Activated naive CD4-positive, alpha-beta T cell (primary cell): ENCODE measurements at places on chromosomes 7 and 10.
A peak's percentile ranks its signal among the peaks of the same experiment; 100 is the strongest.

- DNase-seq = no peak
These were observed 94.5 kb upstream of the GSDME start for GRCh38 chr7:24851786-24852185.

DNA sequence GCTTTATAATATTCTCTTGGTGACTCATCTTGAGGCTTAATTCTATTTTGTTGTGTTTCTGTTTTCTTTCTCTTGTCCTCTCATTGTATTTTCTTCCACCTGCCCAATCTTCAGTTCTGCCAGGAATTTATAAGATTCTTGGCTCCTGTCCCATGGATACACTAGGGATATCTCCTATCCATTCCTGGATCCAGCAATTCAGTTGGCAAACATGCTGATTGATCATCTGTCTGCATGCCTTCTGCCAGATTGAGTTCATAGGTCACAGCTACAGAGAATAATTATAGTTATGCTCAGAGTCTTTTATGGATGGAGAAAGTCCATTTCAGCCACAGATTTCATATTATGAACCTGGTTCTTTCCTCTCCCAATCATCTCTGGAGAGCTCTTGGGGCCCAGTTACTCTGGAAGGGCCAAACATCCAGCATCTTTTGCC lies 140.4 kb upstream of the MAGI2 start:
- DNase-seq = no peak

DNA sequence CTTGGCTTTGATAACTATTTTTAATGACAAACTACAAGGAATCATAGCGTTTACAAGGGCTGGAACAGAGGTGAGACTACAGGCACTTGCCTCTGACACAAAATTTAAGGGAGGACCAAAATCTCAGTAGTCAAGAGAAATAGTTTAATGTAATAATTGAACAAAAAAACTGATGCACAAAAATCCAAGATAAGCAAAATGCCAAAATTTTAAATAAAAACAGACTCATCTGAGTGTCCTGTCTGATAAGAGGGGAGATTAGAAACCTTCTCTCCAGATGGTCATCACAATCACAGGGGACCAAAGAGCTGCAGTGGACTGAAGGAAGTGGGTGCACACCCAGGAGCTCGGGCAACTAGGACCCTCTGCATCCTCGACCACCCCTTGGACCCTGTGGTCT lies 70.5 kb downstream of the PARD3 start:
- DNase-seq = no peak

DNA sequence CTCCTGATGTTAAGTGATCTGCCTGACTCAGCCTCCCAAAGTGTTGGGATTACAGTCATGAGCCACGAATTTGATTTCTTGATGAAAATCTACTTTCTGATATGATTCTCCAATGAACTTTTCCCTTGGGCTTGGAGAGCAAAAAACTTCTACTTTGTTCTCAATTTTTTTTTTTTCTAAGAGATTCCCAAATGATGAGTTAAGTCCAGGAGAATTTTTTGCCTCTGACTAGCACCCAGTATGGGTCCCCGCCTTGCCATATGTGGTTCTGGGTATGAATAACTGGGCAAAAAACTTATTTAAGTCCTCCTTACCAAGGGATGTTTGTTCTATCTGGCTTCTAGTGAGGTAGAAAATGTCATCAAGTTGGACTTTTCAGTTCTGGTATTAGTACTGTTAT lies 147.9 kb upstream of the LYZL1 start:
- DNase-seq = no peak

DNA sequence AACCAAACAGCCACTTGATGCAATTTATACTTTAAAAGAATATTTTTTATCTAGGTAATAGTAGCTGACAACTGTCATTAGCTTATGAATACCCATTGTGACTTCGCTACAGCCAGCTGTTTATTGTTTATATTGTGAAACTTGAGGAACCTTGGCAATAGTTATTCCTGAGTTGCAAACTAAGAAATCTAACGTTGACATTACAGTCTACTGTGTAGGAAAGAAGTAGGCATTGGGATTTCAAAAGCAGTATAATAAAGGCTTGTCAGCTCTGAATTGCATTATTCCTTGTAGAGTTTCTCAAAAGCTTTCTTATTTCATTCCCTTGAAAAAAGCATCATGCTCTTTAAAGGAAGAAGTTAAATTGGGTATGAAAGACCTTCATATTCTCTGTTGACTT lies 42.7 kb upstream of the OIT3 start:
- DNase-seq = no peak

DNA sequence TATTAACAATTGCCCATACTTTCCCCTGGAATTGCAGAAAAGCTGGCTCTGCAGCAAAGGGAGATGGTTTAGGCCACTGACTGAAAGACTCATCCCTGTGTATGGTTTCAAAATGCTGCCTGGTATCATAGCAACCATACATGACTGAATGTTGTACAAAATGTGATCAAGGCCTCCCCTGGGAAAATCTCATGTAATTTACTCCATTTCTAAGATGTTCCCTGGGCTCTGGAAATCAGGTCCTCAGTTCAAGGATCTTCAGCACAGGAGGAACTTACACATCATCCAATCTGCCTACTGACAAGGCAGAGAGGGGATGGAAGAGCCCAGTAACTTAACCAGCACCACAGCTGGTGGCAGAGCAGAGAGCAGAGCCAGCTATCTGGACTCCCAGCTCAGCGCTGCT lies 111.8 kb downstream of the JAZF1 start:
- DNase-seq = no peak

DNA sequence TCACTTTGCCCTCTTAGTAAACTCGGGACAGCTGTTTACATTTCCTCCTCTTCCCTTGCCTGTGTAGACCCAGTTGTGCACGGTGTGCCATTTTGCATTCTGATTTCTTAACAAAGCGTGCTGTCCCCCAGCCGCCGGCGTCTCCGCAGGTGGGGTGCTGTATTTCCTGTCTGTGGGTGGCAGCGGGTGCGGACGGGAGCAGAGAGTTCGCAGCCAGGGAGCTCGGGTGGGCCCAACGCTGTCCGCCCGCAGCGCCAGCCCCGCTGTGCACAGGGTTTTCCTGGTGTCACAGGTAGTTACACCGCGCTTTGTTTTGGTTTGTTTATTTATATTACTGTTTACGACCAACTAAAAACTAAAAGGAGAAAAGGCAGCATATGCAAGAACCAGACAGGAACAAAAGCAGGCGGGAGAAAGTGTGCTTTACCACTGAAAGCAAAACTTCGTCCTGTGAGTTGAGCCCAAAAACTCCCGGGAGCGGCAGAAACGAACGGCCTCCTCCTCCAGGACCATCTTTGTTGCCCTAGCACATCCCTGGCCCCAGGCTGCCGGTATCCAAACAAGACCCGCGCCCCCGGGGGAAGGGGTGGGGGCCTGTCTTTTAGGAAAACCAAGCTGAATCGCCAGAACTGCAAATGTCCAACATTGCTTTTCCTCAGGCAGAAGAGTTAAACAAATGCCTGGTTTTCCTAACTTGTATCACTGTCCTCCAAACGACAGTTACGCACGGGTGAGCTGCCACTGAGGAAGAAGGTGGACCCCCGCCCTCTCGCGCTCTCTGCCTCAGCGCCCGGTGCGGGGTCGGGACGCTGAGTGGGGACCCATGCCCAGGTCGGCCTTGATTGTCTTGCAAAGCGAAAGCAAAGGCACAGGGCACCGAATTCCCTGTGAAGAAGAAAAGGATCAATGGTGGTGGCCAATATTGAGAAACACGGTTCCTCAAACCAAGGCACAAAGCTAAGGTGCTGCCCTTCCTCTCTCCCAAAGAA lies 45.9 kb upstream of the DRGX start:
- no peak for DNase-seq

DNA sequence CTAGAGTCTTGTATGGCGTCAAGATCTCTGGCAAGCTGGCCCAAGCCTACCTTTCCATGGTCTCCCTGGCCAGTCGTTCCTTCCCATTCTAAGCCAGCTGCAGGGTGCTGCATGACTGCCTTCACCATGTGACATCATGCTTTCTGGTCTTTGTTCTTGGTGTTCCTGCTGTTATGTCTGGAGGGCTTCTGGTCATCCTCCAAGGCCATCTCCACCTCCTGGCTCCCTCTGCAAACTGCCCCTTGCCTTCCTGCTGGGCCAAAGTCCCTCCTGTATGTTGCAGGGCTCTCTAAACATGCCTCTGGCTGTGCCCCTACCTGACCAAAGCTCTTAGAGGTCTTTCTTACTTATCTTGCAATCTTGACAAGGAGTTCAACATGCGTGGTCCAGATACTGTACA lies 44.4 kb upstream of the SHH start:
- no peak for DNase-seq

- no peak for DNase-seq
These were observed 260.2 kb upstream of the PRKCQ start for GRCh38 chr10:6840201-6840691.

DNA sequence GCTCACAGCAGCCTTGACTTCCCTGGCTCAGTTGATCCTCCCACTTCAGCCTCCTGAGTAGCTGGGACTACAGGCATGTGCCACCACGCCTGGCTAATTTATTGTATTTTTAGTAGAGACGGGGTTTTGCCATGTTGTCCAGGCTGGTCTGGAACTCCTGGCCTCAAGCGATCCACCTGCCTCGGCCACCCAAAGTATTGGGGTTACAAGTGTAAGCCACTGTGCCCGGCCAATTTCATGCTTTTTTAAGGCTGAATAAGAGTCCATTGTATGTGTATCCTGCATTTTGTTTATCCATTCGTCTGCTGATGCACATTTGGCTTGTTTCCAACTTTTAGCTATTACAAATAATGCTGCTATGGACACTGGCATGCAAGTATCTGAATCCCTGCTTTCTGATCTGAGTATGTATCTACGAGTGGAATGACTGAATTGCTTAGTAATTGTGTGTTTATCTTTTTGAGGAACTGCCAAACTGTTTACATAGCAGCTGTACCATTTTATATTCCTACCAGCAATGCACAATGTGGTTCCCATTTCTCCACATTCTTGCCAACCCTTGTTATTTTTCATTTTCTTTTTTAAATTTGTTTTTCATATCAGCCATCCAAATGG lies 37.3 kb upstream of the TPST1 start:
- no peak for DNase-seq

DNA sequence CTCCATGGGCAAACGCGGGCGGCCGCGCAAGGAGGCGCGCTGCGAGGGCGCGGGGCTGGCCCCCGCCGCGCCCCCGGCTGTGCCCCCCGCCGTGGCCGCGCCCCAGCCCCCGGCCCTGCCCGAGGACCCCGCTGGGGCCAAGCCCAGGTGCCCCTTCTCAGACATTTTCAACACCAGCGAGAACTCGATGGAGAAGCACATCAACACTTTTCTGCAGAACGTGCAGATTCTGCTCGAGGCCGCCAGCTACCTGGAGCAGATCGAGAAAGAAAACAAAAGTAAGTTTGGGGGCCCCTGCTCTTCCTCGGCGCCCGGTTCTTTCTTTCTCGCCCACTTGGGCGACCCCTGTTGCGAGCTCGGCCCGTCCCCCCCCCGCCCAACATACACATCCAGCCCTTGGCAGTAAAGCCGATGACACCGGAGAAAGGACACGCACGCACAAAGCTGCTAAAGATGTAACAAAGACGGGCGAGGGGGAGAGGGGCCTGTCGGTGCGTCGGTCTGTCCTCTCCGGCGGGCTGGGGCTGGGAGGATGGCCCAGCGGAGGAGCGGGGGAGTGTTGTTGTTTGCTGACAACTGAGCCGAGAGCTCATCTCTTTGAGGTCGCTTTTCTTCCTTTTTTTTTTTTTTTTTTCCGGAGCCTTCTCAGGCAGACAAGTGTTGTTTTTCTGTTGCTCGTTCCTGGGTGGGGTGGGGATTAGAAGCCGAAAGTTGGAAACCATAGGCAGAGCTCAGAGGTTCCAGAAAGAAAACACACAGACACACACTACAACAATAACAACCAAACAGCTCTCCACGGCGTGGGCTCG lies 604 bp downstream of the MXI1 start:
- DNase-seq = peak; percentile 38

GRCh38 chr10:71767420-71768035 lies 5.8 kb downstream of the VSIR start:
- DNase-seq = no peak

GRCh38 chr7:79149831-79150230 lies 303.6 kb downstream of the MAGI2 start:
- DNase-seq = no peak

GRCh38 chr10:98312822-98313221 lies 44.8 kb upstream of the LOXL4 start:
- DNase-seq = no peak

DNA sequence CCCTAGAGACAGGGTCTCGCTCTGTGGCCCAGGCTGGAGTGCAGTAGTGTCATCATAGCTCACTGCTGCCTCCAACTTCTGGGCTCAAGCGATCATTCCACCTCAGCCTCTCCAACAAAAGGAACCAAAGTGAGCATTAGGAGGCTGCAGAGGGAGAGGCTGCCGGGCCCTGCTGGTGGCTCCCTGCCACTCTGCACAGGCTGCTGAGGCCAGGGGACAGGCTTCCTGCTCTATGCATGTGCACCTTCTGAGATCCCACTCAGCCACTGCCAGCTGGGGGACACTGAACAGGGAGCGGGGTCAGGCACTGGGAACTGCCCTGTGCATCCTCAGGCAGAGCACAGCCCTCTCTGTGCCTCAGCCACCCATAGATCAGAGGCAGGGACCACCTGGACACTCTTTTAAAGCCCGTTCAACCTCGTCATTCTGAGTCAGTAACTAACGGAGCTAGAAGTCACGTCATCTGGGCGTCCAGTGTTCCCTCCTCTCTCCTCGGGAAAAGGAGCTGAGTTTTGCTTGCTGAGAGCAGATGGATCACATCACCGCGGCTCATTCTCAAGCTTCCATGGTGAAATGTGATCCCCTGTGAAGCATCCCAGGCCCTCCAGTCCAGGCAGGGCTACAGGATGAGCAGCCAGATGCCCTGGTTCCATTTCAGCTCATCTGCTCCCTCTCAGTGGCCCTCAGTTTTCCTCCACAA lies 109.6 kb downstream of the MYL10 start:
- no peak for DNase-seq

DNA sequence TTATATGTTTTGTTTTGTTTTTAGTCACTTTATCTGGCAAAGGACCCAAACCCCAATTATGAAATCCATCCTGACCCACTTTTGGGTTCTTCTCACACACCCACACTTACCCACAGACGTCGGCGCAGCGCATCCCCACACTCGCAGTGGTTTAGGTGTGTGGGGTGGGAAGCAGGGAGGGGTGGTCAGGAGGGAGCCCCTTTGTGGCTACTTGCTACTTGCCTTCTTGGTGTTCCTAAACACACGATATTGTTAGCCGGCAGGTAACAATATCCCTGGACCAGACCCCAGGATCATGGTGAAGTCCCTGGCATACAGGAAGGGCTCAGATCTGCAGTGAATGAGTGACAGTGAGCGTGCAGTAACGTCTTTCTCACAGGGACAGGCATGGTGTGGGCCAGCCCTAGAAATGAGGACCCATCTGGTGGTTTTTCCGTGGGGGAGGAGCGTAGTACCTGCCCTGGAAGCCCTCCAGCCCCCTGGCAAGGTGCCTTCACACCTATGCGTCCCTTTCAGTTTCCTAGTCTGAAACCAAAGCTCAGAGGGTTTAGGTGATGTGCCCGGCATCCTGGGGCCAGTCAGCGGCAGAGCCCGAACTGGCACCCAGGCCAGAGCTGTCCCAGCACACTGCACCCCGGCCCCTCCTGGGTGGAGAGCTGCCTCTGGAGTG lies 4.4 kb downstream of the SPOCK2 start:
- no peak for DNase-seq

DNA sequence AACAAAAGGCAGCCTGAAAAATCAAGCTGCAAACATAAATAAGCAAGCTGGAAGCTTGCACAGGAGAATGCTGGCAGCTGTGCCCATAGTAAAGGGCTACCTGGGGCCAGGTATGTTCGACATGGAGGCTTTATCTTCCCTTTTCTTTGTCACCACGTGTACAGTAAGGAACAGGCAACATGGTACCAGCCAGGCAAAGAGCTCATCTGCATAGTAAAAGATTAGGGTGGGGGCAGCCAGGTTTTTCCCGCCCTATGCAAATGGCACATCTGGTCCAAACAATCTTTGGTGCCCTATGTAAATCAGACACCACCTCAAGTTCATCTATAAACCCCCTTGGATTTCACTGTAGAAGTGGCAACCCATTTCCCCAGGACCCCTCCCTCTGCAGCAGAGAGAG lies 625.1 kb downstream of the TYW1 start:
- DNase-seq = no peak
